H1 (cell line): ENCODE measurements at places on chromosomes 5 and 9. TPM values are rescaled to one million over a fixed set of nuclear protein-coding genes. Genes with fewer than 3 reads are reported as not detected.

PCDHB5 gene
- polyA plus RNA-seq = 8.2 and 12.5 TPM in 2 replicates

ECSCR gene
- polyA plus RNA-seq = 4.9 and 7.2 TPM in 2 replicates

EQTN gene
- polyA plus RNA-seq = 0.23 TPM in 1 of 2 replicates, not detected in the other

SPATA31E1 gene
- polyA plus RNA-seq = 0.05 and 0.09 TPM in 2 replicates

LHFPL2 gene
- 9.6 and 14.8 TPM in 2 replicates for polyA plus RNA-seq

PRDM9 gene
- not detected in 2 replicates for polyA plus RNA-seq

LHX6 gene
- polyA plus RNA-seq = 0.92 and 1.0 TPM in 2 replicates

AK1 gene
- polyA plus RNA-seq = 39.2 and 44.1 TPM in 2 replicates

TAL2 gene
- 0.47 and 0.82 TPM in 2 replicates for polyA plus RNA-seq

PCDHGA7 gene
- polyA plus RNA-seq = 0.39 and 0.55 TPM in 2 replicates

MAPKAP1 gene
- 79.2 and 101 TPM in 2 replicates for polyA plus RNA-seq

PCSK5 gene
- 5.5 and 5.6 TPM in 2 replicates for polyA plus RNA-seq

RLN2 gene
- 2.5 and 6.0 TPM in 2 replicates for polyA plus RNA-seq

LRRC19 gene
- not detected in 2 replicates for polyA plus RNA-seq

ARSI gene
- polyA plus RNA-seq = 6.7 and 8.0 TPM in 2 replicates

ARSB gene
- polyA plus RNA-seq = 5.0 and 6.4 TPM in 2 replicates

DMRT3 gene
- polyA plus RNA-seq = 0.05 TPM in 1 of 2 replicates, not detected in the other

ASS1 gene
- polyA plus RNA-seq = 296 and 298 TPM in 2 replicates

SLC1A1 gene
- 2.9 and 4.7 TPM in 2 replicates for polyA plus RNA-seq

TXNDC8 gene
- not detected in 2 replicates for polyA plus RNA-seq

CSF1R gene
- polyA plus RNA-seq = 0.12 TPM in 1 of 2 replicates, not detected in the other

PPP3R2 gene
- polyA plus RNA-seq = not detected in 2 replicates

IQGAP2 gene
- 11.6 and 19.7 TPM in 2 replicates for polyA plus RNA-seq

SPINK7 gene
- polyA plus RNA-seq = not detected in 2 replicates

PCDHB6 gene
- polyA plus RNA-seq = 0.29 and 0.39 TPM in 2 replicates

CNTFR gene
- polyA plus RNA-seq = 4.2 and 5.4 TPM in 2 replicates

TSSK1B gene
- 0.05 and 0.08 TPM in 2 replicates for polyA plus RNA-seq

FRRS1L gene
- polyA plus RNA-seq = 0.66 and 1.0 TPM in 2 replicates

NIM1K gene
- polyA plus RNA-seq = not detected in 2 replicates

GSN gene
- polyA plus RNA-seq = 94.5 and 107 TPM in 2 replicates

DOCK2 gene
- polyA plus RNA-seq = 3.2 and 3.9 TPM in 2 replicates

PALM2AKAP2 gene
- 0.38 and 0.85 TPM in 2 replicates for polyA plus RNA-seq

NLN gene
- polyA plus RNA-seq = 40.3 and 46.7 TPM in 2 replicates

GCNT1 gene
- polyA plus RNA-seq = 16.5 and 16.6 TPM in 2 replicates

VPS13A gene
- 2.7 and 6.0 TPM in 2 replicates for polyA plus RNA-seq
